ENCODE measurements at places on chromosomes 5 and 9.

GRCh38 chr5:83363111-83363885, 108.2 kb upstream of the VCAN start:
- no peak for DNase-seq

DNA sequence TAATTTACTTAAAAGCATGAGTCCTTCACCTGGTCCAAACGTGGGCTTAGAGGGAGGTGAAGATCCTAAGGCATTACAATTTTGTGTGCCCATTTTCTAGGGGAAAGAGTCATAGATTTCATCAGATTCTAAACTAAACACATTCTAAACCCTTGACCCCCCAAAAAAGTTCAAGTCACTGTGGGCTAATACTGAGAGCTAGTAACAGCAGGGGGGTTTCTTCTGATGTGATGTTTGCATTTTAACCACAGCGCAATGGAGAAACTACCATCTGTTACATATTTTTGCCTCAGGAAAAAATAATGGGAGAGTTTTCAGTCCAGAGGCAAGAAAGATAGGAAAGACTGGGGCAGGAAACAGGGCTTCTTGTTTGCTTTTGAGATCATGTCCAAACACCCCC, 110.8 kb upstream of the SLC1A3 start:
- no peak for DNase-seq

DNA sequence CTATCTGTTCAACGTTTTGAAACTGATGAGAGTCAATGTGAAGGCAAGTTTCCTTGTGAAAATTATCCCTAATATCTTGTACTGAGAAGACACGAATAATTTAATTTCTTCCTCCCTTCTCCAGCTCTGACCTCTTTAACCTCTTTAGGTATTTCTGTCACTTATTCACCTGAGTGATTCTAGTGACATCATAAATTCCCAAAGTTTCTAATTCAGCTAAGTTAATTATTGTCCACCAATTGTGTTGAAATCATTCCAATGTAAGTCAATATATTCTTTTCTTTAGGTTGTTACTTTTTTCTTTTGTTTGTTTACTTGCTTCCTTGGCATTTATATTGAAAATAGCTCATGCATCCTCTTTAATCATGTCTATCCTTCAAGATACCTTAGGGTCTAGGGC, 143.8 kb downstream of the PAPPA start:
- DNase-seq, result no peak

- DNase-seq, result no peak
Measured at GRCh38 chr9:133421615-133422542, at the start of gene ADAMTS13. ADAMTS13 (plus strand) TSS chr9:133422367; CDS start chr9:133422444, 77 bp downstream.

GRCh38 chr9:129287619-129288305, 109.7 kb upstream of the IER5L start:
- DNase-seq, result no peak

DNA sequence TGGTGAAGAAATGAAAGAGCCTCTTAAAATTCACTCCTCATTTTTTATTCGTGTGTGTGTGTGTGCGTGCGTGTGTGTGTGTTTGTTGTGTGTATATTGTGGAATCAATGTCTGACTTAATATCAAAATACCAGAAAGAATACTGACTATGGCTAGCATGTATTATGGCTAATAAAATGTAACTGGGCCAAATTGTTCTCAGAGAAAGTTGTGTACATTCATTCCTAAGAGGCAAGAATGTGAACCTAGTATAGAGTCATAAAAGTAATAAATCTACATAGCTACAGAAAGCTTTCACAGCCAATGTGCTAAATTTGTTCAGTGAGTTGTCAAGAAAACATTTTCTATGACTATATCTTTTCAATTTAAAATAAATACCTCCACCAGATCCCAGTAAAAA, 211.5 kb downstream of the EBF1 start:
- DNase-seq, result no peak

DNA sequence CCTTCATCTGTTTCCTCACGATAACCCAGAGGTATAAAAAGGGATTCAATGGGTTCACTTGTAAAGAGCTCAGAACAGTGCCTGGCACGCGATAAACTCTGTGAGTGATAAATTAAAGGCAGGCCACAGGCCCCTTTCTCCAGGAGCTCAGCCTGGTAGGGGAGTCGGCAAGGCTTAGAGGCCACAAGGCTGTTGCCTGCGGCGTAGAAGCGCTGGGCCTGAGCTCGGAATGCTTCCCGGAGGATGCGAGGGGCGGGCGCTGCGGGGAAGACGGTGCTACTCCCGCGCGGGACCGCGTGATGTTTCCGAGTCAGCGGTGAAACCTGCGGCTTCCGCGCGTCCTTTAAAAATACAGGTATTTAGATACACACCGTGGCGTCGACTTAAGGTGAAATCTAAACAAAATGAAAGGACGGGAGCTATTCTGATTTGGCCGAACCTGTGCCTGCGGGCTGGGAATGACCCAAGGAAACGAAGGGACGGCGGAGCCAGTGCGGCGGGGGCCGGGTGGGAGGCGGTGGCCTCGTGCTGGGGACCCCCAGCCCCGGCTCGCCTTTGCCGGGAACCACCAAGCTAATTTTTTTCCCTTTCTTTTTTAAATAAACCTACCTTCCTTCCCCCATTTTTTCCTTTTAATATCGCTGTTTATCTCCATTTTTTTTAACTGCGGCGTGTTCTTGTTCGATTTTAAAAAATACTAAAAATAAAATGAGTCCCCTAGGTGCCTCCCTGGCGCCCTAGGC, 6.2 kb downstream of the NKX2-5 start:
- no peak for DNase-seq

- DNase-seq, result no peak
Measured at GRCh38 chr5:135353952-135354721, 44.9 kb downstream of the MACROH2A1 start.

DNA sequence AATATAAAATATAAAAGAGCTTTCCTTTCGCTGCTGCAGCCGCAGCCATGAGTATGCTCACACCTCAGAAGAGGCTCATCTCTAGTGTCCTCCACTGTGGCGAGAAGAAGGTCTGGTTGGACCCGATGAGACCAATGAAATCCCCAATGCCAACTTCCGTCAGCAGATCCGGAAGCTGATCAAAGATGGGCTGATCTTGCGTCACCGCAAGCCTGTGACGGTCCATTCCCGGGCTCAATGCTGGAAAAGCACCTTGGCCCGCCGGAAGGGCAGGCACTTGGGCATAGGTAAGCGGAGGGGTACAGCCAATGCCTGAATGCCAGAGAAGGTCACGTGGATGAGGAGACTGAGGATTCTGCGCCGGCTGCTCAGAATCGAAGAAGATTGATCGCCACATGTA, 12.6 kb upstream of the PRDM12 start:
- DNase-seq, result no peak

- DNase-seq, result no peak
Measured at GRCh38 chr9:128885798-128886197, 3.9 kb downstream of the LRRC8A start.

DNA sequence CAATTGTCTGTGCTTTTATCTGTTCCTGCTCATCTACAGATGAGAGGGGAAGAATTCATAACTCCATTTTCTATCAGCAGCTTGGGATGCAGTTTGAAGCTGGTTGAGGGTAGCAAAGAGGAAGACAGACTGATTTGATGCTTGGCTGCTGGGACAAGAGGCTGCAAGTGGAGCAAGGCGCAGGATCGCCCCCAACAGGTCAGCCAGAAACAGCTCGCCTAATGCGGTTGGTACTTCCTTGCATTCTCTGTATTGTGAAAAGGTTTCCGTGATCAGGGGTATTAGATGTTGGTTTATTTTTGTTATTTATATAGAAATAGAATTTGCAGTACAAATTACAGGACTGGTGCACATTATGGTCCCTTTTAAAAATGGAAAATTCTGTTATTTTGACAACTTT, 40.6 kb downstream of the ZNF883 start:
- DNase-seq, result no peak
